ENCODE measurements at places on chromosomes 13 and 19.

- DNase-seq, result no peak
These were observed 360.6 kb downstream of the HS6ST3 start for GRCh38 chr13:96450326-96451020.

GRCh38 chr13:97548138-97548537 lies 114.2 kb downstream of the RAP2A start:
- no peak for DNase-seq

DNA sequence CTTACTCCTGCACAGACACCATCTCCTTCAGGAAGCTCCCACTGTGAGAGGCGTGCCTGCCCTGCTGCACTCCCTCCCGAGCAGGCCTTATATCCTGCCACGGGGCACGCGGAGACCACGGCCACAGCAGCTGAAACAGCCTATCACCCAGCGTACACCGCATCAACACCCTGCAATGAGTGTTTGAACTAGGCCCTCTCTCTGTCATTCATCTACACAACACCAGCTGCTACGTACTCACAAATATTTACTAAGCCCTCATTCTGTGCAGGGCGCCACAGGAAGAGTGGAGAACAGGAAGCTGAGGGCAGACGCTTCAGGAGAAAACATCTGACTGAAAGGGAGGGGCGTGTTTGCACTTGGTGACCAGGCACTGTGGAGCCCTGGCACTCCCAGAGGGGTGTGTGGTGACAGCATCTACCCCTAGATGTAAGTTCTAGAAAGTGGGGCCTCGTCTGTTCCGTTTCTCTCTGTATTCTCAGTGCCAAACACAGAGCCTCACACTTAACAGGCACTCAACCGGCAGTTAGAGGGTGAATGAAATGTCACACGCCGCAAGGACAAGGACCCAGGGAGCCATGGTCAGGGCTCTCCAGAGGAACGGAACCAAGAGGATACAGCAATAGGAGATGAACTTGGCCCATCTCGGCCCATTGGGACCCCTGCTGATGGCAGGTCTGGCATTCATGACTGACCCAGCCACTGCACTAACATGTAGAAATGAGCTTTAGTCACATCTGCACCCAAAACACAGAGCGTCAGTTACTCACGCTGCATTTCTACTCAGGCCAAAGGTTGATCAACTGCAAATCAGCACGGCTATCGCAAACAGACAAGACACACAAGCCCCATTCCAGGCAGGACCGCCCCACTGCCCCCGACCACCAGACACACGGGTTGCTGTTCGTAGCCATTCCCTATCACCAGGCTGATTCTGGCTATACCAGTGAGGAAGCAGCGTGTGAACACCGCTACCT lies 15.7 kb downstream of the RANBP3 start:
- no peak for DNase-seq

- DNase-seq, result no peak
These were observed 616 bp downstream of the FCHO1 start for GRCh38 chr19:17751912-17752273.

DNA sequence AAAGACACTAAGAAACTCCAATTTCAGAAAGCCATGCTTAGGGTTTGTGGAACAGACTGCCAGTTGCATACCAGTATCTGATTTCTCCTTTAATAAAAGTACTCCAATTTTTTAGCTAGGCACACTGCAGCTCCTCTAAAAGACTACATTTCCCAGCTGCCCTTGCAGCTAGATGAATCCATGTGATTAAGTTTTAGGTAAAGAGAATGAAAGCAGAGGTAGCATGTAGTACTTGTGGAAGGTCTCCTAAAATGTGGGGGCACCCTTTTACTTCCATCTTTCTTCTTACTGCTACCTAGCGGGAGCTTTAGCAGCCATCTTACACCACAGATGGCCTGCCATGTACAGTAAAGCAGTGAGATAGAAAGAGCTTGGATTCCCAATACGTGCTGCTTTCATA lies 33.0 kb upstream of the TSC22D1 start:
- DNase-seq, result no peak

Measured in AG09319 (cell line).